ENCODE measurements at places on chromosomes 12 and 14.

GRCh38 chr12:93107514-93108312 is 178.6 kb upstream of the EEA1 start:
- DNase-seq: no peak

DNA sequence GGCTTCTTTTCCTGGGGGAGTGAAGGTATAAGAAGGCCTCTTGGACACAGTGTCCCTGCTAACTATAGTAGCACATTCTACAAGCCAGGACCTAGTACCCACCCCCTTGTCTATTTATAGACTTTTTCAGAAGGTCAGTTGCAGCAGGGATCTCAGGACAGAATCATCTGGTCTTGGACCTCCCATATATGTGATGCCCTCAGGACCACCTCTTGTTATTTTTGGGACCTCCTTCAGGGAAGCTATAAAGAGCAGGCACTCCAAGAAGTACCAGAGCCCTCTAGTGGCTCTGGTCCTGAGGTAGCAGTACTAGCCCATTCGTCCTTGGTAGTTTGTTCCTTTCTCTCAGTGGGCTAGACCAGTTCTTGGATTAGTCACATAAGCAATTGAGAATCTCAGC is 4.3 kb downstream of the COQ10A start:
- DNase-seq: no peak

- peak; percentile 79 for DNase-seq
Observed at GRCh38 chr12:122860040-122860853, 25.0 kb downstream of the HIP1R start.

DNA sequence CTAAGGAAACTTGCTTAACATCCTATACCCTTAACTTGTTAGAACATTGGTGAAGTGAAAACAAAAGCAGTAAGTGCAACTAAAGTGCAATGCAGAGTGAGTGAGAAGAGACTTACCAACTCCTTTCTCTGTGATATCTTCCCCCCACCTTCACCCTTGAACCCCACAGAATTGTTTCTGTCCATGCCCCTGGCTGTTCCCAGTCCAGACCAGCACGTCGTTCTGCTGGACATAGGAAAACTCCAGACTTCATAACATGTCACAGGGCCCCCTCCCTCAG is 91.9 kb downstream of the DAD1 start:
- DNase-seq: no peak

DNA sequence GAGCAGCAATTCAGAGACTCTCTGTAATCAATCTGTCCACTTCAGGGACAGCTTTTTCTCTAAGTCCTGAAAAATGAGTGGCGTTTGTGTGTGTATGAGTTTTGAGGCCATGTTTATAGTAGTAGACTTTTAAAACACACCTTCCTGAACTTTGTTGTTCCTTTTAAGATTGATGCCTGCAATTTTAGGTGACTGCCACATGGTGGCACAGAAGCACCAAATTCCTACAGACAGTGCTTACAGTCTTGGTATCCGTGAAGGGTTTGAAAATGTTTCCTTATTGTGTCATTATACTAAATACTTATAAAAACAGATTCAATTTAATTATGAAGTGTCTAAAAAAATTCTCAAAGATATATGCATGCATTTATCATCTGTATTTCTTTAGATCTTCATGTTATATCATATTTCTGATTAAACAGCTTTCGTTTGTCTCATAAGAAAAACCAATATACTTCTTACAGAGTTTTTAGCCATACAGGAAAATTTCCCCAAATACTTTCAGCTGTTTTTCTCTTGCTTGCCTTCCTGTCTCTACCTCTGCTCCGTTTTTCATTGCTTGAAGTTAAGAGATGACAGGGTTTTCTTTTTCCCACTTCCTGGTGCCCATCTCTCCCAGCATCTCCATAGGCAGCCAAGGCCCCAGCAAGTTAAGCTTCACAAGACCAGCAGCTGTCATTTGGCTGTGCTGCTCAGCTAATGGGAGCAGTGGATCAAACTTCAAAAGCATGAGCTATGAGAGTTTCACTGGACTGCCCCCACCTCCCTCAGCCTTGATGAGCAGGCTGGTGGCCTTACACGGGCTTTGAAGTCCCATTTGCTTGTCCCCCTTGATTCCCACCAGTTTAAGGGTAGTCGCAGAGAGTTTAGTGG is 259.6 kb downstream of the AKAP6 start:
- DNase-seq: no peak

DNA sequence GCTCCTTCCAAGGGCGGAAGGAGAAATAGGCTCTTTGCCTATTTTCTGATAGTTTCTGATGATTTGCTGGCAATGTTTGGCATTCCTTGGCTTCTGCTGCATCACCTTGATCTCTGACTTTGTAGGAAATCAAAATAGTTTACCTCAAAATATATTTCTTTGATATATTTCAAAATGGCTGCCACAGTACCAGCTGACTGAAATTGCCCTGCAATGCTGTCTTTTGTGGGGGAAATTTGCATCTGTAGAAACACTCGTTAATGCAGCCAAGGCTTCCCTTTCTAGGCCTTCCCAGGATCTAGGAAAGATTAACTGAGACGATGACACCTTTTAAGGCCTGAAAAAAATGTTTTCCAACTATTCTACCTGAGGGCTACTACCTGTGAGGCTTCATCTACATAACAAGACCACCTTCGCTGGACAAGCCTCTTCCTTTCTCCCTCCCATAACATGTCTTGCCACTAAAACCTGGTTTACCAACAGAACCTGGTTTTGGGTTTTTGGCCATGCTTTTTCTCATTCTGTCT is 212.8 kb upstream of the SSTR1 start:
- DNase-seq: no peak

DNA sequence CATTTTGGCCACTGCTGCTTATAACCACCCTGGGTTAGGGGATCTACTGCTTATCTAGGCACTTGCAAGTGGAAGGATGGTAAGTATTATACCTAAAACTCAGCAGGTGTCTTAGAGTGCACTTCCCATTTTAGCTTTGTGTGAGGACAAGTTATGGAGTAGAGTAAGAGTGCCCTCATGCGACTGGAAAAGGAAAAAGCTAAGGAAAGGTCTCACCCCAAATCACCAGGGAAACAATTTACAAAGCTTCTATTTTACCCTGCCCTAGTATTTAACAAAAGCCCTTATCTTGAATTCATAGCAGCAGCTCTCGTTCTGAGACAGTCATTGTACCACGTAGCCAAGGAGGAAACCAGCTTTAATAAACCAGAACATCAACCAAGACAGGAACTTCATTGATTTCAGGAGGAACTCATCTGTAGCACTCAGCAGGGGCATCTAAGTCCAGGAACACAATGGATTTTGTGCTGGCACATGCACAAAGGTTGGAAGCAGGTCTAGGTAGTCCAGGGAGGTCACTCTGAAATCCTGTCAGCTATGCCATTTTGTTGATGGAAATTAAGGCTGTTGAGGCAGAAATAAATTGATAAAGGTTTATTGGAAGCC is 2.9 kb downstream of the RDH12 start:
- DNase-seq: no peak

GRCh38 chr12:43835264-43835655 is 621 bp upstream of the TMEM117 start:
- DNase-seq: no peak

- no peak for DNase-seq
Observed at GRCh38 chr12:54372113-54372806, 8.0 kb upstream of the GPR84 start.

GRCh38 chr12:54991991-54992375 is 7.4 kb upstream of the TESPA1 start:
- no peak for DNase-seq

DNA sequence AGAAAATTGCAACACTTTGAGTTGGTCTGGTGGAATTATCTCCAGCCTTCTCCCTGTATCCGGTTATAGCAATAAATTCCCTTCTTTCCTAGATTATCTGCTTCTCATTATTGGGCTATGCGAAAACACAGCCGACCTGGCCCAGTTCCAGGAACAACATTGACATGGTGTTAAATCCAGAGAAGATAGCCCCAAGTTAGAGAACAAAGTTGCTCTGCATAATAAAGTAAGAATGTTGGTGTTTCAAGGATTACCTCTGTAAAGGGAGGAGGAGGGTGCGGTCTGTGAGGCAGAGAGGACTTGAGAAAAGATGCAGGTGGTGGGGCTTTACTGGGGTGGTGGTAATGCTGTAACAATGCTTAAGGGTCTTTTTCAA is 12.1 kb downstream of the TCL1A start:
- no peak for DNase-seq

DNA sequence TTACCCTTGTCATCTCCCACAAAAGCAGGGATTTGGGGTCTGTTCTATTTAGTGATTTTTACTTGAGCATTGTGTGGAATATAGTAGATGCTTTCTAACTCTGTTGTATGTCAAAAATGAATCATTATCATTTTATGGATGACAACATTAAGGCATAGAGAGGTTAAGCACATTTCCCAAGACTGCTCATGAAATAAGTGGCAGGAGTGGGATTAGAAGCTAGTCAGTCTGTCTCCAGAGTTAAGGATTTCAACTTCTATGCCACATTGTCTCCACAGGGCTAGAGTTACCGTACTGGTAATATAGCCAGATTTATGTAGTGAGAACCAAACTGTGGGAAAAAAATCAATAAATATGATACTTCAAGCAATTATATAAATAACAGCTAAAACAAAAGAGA is 170.6 kb upstream of the DCN start:
- DNase-seq: no peak
